Stimulated activated CD4-positive, alpha-beta T cell treated with anti-CD3 and anti-CD28 coated beads, Interleukin-2, amount 100 ng/mL, for 4 hours (primary cell): ENCODE measurements at places on chromosomes 4 and X.
A peak's percentile ranks its signal among the peaks of the same experiment; 100 is the strongest.

DNA sequence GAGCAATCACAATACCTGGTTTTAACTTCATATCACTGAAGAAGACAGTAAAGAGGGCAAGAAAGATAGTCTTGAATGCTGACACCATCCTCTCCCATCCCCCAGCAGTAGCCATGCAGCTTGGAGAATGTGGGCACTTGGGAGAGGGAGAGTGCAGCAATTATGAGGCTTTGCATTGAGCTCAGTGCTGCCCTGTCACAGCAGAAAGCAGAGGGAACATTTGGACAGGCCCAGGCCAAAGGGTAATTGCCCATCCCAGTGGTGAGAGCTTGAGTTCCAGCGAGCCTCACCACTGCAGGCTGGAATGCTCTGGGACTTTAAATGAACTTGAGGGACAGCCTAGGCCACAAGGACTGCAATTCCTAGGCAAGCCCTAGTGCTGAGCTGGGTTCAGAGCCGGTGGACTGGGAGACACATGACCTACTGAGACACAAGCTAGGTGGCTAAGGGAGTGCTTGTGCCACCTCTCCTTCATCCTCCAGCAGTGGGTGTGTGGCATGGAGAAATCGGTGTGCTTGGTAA lies 36.3 kb downstream of the CORIN start:
- no peak for DNase-seq

DNA sequence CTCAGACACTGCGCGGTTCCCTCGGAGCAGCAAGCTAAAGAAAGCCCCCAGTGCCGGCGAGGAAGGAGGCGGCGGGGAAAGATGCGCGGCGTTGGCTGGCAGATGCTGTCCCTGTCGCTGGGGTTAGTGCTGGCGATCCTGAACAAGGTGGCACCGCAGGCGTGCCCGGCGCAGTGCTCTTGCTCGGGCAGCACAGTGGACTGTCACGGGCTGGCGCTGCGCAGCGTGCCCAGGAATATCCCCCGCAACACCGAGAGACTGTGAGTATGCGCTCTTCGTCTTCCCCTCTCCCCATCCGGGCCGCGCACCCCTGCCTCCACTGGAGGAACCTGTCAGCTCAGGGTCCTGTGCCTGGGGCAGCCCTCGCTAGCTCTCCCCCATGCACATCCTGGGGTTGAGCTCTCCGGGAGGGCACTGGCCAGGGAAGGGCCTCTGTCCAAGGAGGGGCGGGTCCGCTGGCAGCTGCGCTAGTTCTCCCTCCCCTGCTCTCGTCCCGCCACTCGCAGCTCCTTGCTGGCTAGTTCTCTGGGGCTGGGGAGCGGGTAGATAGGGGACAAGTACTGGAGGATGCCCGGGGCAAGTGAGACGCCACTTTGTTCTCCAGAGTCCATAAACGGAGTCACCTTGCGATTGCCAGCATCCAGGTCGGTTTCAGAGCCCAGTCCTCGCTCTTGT lies 2.2 kb downstream of the SLIT2 start:
- DNase-seq, result no peak

- DNase-seq, result no peak
These were observed 69.6 kb downstream of the PPP2R2C start for GRCh38 chr4:6402566-6403399.

- DNase-seq, result no peak
These were observed 52.4 kb downstream of the MAP3K15 start for GRCh38 chrX:19462879-19463278.

DNA sequence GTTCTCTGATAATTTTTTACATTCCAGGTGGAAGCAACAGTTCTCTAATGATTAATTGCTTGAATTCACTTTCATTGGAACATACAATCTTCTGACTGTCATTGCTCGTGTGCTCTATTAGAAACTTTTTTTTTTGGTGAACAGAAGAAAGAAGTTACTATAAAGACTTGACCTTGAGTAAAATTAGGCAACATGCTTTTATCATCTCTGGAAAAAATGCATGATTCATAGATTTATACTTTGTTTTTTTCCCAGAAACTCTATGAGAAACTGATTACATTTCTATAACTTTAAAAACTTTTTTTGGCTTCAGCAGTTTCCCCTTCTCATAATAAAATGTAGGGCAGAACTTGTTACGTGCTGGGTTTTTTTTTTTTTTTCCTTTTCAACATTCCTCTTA lies 167.6 kb downstream of the ARHGAP10 start:
- DNase-seq, result no peak

DNA sequence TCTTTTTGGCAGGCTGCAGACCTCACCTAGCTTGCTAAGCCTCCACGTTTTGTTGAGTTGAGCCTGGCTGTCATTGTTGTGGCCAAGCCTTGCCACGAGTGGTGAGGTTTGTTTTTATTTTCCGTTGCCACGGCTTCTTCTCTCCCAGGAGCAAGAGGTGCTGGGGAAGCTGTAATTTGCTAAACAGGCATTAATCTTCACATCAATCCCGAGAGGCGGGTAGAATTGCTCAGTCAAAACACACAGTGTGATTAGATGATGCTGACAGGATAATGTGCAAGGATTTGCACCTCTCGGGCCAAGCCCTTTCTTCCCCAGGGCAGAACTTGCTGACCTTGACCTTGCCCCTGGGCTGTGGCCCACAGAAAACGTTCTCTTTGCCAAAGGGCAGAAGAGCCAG lies 72.2 kb upstream of the ATP6AP2 start:
- DNase-seq, result no peak

DNA sequence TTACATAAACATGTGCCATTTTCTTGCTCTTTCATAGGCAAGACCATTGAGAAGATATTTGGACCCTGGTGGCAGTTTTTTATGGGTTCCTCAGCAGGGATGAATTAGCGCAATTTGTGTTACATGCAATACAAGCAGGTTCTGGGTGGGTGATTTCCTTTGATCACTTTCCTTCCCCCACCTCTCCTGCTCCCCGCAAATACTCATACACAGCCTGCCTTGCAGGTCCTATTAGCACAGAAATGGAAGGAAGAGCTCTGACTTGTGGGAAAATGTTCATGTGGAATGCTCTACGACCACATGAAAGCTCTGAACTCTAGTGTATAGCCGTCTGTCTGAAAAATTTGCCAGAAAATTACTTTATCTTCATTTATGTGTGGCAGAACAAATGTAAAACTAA lies 361.0 kb upstream of the FAT1 start:
- no peak for DNase-seq

DNA sequence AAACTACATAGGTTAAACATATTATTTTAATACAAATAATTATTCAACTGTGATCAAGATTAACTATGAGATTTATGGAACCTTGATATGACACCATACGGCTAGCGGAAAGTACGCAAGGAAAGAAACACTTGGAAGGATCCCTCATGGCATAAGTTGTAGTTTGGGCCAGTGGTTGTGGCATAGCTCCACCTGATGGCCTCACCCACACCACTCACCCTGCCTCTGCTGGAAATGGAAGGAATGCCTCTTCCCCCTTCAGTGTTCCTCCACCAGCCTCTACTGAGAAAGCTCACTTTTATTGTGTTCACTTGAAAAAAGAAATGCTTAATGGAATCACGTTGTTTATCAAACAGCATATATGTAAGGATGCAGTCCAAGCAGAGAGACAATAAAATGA lies 86.4 kb downstream of the BMP15 start:
- no peak for DNase-seq

- no peak for DNase-seq
These were observed 65.2 kb upstream of the LNX1 start for GRCh38 chr4:53656421-53656981.

GRCh38 chrX:22025751-22026150 lies 6.4 kb upstream of the PHEX start:
- no peak for DNase-seq

- DNase-seq, result no peak
These were observed 47.7 kb downstream of the HMGB3 start for GRCh38 chrX:151030845-151031244.

DNA sequence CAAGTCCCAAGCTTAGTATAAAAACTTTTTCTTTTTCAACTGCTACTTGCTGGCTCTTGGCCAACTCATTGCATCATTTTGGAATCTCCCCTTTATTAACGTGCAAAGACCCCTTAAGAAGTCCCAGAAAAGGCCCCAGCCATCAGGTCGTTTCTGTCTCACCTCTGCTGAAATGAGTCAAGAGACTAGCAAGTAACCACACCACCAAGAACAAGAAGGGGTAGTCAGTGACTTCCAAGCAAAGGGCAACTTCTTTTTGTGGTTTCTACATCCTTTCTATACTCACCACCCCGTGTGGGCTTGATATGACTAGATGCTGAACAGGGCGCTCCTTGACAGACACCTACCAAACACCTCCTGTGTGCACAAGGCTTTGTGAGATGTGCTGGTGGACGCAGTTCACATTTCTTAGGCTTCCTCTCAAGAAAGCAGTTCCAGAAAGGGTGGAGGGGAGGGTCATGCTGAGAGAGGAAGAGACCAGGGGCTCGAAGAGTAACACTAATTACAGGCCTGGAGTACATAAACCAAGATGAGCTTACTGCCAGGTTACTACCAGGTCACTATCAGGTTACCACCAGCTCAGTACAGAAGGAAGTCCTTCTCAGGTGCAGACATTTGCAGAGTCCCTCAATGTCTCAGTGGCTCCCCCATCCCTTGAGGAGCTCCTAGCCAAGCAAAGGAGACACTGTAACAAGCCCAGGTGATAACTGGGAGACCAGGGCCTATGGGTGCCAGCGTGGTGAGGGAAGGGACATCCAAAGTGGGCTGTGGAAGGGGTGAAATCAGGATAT lies 19.3 kb downstream of the JAKMIP1 start:
- no peak for DNase-seq

DNA sequence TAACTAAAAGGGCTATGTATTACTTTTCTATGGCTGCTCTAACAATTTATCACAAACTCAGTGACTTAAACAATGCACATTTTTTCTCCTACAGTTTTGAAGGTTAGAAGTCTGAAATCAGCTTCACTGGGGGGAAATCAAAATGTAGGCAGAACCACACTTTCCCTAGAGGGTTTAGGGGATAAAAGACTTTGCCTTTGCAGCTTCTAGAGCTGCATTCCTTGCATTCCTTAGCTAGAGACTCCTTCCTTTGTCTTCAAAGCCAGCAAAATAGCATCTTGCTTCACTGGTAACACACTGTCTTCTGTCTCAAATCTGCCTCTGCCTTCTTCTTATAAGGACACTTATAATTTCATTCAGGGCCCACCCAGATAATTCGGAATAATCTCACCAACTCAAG lies 152.4 kb upstream of the SPIN4 start:
- DNase-seq, result no peak

GRCh38 chrX:153623310-153624029 lies 23.5 kb upstream of the DUSP9 start:
- DNase-seq, result no peak

DNA sequence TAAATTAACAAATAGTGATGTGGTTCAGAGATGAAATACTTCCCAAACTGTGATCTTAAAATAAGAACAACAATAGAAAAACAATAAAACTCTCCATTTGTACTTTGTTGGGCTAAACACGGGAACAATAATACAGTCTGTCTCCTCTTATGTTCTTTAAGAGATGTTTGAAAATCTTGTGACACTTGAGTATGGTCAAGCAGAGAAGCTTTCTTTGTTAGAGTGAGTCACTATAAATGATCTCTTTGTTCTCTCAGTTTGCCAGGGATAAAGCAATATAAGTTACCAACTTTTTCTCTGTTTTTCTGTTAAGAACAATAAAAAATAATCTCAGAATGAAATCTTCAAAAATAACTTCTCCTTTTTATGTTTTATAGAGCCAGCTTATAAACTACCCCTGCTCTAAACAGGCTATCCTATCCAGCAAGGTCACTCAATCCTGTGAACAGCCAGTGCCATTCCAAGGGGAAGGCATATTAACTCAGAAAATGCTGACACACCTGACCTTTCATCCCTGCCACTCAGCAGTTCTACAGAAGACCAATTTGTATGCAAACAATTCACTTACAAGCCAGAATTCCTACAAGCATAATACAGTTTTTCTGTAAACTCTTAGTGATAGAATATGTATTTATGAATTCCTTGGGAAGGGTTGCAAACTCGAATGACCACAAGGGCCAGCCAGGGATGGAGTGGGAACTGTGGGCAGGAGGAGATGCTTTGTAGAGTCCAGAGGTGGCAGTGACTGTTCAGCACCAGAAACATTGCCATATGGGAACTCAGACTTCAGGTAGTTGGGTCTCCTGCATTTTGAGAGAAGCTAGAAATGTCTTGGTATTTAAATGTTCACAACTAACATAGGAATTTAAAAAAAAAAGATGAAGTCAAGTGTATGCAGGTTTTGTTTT lies 52.2 kb downstream of the AFM start:
- DNase-seq, result no peak

DNA sequence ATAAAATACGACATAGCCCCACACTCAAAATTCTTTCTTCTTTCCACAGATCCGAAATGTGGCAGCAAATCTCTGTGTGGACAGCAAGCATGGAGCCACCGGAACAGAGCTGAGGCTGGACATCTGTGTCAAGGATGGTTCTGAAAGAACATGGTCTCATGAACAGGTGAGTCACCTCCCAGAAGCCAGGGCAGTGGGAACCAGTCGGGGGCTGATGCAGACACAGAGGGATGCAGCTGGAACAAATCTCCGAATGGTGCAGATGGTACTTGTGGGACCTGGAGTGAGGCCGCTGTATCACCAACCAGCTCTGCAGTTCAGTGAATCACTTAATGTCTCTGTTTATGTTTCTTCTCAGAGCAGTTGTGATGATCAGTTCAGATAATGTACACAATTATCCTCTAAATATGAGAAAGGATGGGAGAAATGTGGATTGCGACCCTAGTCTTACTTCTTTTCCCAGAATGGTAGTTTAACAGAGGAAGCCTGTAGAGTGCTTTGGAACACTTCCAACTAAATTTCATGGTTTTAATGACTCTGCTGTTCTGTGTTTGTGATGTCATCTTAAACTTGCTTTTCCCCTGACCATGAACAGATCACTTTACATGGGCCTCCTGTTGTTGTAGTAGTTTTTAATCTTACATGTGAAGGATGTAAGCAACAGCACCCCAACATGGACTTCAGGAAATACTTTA lies 159.3 kb upstream of the GALNT7 start:
- DNase-seq, result no peak

DNA sequence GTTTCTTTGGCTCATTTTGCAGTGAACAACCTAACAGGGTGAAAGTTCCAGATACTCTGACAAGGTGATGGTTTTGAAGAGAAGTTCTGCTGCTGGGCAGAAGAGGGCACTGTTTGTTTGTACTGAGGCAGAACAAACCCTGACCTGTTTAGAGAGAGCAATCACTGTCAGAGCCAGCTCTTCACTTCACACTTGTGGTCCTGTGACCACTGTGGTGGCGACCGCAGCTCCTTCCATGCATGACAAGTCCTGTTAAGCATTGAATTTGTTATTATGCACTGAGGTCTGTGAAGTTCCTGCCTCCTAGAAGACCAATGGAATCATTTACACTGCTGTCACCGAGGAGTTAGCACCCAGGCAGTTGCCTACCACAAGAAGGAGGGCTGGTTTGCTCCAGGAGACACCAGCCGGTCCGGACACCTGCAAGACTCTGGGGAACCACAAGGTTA lies 86.6 kb downstream of the ZNF330 start:
- peak; percentile 15 for DNase-seq
